ENCODE measurements at places on chromosomes 16 and 17.

DNA sequence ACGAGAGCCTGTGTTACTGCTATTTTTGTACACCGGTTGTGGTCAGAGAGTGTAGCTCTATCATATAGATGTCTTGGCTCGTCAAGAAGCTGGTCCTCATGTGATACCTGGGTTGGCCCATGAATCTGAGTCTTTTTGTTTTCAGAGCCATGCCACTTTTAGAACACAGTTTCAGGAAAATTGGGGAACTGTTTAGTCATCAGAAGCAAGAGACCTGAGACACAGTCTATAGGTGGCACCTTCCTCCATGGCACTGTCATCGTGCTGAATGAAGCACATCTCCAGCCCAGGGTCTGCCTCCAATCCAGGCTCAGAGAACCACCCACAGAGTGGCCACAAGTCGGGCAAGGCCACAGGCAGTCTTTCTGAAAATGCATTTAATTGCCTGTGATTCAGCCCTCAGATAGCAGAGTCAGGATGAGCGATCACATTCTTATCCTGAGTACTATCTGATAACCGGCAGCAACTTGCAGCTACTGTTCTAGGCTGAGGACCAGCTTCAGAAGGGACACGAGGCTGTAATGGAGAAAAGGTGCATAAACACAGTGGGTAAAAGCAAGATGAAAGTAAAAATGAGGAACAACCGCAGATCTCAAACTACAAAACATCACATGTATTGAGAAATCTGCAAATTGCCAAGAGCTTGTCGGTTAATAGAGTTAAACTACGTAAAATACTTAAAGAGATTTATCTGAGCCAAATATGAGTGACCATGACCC is 14.2 kb upstream of the HAPSTR1 start:
- DNase-seq, result no peak

DNA sequence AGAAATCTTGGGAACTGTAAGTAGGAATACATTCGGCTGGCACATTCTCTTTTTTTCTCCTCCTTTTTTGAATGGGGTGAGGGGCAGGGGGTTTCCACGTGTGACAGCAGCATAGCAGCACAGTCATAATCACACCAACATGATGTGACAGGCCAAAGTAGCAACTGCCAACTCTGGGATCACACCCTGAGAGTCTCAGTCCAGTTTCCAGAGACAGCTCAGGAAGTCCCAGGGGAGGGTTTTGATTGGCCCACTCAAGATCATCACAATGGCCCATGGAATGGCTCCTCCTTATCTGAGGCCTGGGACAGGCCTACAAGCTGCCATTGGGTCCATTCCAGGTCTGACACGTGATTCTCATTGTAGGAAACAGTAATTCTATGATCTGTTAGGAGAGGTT is 207.1 kb upstream of the ASIC2 start:
- DNase-seq, result no peak

DNA sequence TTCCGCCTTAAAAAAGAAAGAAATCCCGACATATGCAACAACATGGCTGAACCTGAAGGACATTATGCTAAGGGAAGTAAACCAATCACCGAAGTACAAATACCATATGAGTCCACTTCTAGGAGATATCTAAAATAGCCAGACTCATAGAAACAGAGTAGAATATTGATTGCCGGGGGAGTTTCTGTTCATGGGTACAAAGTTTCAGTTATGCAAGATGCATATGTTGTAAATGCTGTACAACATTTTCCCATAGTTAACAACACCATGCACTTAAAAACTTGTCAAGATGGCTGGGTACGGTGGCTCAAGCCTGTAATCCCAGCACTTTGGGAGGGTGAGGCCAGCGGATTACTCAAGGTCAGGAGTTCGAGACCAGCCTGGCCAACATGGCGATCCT is 251.5 kb upstream of the EEF2KMT start:
- DNase-seq, result no peak

GRCh38 chr17:81952792-81953228 is 5.8 kb upstream of the MYADML2 start:
- DNase-seq, result no peak

GRCh38 chr16:49189286-49189685 is 92.4 kb downstream of the CBLN1 start:
- DNase-seq, result no peak

- peak; percentile 8 for DNase-seq
Observed at GRCh38 chr17:32998111-32998886, 6.7 kb downstream of the SPACA3 start.

DNA sequence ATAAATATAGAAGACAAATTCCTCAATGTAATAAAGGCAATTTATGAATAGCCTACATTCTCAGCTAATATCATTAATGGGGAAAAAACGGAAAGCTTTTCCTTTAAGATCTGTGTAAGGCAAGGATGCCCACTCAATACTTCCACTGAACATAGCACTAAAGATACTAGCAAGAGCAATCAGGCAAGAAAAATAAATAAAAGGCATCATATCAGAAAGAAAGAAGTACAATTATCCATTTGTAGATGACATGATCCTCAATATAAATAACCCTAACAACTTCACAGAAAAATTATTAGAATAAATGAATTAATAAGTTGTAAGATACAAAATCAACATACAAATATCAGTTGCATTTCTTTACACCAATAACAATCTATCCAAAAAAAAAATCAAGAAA is 37.1 kb downstream of the C16orf87 start:
- DNase-seq, result no peak

GRCh38 chr17:8292639-8293395 is 2.4 kb downstream of the SLC25A35 start:
- no peak for DNase-seq

GRCh38 chr16:12538667-12539091 is 265.0 kb downstream of the CPPED1 start:
- no peak for DNase-seq

- DNase-seq, result no peak
Observed at GRCh38 chr16:8848939-8849391, 19.8 kb downstream of the CARHSP1 start.

DNA sequence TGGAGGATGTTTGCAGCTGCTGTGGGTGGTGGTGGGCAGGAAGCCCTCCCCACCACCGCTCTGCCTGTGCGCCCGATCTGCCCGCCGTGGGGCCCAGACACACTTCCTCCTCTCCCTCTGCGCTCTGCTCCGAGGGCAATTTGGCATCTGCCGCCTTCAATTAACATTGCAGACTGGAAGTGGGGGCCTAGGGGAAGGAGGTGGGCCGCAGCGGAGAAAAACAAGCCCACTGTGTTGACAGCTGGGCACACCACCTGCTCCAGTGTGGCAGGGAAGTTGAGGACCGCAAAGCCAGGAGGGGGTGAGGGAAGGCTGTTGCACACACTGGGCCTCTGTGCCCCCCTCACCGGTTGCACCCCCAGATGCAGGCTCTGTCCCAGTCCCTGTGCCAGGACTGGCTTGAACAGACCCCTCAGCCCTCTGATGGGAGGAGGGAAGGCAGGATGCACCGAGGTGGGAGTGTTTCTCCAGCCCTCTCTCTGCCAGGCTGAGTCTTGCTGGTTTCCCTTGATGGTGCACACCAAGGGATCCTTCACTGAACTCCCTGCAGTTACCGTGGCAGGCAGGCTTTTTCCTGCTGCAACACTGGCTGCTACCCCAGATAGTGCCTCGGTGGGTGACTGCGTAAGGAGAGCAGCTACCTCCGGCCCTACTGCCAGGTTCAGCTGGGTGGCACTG is 72.8 kb upstream of the MED9 start:
- no peak for DNase-seq

DNA sequence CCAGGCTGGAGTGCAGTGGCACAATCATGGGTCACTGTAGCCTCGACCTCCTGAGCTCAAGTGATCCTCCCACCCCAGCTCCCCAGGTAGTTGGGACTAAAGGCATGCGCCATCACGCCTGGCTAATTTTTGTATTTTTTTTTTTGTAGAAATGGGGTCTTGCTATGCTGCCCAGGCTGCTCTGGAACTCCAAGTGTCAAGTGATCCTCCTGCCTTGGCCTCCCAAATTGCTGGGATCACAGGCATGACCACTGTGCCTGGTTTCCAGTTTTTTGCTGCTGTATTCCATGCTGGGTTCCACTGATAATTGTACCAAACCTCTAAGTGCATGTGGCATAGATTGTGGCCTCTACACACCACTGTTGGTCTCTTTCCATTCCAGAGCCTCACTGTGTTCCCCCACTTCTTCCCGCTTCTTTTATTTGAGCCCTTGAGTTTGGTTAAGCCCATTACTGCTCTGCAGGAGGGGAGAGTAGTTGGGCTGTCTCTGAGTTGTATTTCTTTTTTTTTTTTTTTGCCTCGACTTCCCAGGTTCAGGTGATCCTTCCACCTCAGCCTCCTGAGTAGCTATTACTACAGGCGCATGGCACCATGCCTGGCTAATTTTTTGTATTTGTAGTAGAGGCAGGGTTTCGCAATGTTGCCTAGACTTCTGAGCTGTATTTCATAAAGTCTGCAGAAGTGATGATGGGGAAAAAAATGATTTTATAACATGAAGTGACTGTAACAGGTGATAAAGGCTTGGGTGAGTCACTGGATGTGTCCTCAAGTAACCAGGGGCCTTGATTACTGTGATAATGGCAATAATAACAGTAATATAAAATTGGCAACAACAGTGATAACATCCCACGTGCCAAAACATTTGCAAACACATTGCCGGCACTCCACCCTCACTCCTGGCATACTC is 30.0 kb downstream of the EEF2K start:
- no peak for DNase-seq

GRCh38 chr17:63423251-63423950 is 22.7 kb downstream of the CYB561 start:
- no peak for DNase-seq

DNA sequence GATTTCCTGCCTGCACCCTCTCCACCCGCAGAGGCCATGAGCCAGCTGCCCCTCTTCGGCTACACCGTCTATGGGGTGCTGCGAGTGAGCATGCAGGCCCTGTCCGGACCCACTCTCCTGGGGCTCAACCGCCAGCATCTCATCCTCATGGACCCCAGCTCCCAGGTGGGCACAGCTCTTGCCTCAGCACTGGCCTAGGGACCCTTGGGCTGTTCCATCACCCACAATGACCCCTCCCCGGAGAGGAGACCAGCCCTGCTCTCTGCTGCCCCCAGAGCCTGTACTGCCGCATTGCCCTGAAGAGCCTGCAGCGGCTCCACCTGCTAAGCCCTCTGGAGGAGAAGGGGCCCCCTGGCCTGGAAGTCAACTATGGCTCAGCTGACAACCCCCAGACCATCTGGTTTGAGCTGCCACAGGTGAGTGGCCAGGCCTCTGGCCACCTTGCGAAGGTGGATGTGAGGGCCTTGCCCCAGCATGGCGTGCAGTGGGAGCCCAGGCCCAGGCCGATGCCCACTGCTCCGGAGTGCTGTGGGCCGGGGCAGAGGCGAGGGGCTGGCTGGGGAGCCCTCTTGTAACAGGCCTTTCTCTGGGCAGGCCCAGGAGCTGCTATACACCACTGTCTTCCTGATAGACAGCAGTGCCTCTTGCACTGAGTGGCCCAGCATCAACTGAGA is 7.3 kb upstream of the SMIM5 start:
- no peak for DNase-seq

- DNase-seq, result no peak
Observed at GRCh38 chr17:65547253-65547670, 14.2 kb downstream of the AXIN2 start.

DNA sequence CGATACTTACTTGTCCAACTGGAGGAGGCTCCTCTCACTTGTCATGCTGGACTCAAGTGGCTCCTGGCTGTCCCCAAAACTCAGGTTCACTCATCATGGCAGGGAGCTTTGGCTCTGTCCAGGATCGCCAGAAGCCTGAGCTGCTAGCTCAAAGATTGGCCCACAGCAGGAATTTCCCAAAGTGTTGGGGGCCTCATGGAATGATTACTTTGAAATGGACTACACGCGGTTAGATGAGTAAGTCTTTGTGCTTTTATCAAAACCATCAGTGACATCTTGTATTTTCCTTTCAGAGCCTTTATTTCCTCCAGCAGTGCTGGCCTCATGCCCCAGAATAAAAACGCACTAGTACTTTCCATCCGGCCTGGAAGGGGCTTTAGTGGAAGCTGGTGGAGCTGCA is 29.2 kb upstream of the PHB1 start:
- no peak for DNase-seq

DNA sequence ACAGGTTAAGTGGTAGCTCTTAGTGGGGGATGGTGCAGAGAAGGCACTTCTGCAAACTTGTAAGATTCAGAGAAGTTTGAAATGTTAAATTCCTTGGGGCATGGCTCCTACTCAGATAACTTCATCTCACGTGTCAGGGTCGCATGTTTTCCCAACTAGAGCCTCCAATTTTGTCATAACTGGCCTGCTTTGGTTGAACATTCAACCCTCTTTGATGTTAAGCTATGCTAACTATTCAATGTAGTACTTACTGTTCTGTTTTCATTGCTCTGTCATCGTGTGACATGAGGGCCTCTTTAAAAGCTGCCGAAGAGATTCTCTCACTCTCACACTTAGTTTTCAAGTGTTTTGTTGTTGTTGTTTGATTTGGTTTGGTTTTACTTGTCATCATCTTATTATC is 280.8 kb downstream of the CDH11 start:
- DNase-seq, result no peak

GRCh38 chr17:4498461-4499397 is at the start of gene SPNS2:
SPNS2 (plus strand) TSS chr17:4498881; CDS start chr17:4499048, 167 bp downstream.
- no peak for DNase-seq

DNA sequence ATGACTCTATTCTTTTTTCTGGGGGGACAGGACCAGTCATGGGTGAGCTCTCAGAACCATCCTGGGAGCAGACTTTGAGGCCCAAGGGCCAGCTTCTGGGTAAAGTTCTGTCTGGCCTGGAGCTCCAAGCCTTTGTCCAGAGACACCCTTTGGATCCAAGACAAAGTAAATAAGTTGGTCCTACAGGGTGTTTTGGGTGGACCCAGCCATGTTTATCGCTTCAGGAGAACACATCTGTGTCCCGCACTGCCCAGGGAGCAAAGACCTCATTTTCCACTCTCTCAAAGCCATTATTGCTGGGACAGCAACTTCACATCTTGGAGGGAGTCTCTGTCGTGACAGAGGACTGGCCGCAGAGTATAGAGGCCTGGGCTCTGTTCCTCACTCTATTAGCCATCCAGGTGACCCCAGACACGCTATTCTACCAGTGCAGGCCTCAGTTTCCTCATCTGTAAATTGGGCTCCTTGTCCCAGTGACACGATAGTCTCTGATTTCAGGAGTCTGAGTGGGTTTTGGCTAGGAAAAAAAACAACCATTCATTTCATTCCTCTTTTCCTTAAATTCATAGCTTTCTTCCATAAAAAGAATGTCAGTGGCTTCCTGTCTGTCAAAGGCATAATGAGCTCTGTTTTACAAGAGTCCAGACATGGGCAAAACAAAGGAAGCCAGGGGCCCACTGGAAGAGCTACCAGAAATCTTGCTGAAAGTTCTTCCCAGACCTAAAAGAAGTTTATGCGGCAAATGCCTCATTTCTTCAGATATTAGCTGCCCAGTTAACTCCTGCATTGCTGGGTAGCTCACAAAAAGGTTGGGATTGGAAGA is 62.4 kb downstream of the PECAM1 start:
- no peak for DNase-seq
